ENCODE measurements at places on chromosomes 4 and X.

GRCh38 chrX:65600106-65600505, 65.5 kb upstream of the LAS1L start:
- DNase-seq = no peak

- DNase-seq = no peak
These were observed 52.4 kb upstream of the GUCY1A1 start for GRCh38 chr4:155614111-155614762.

DNA sequence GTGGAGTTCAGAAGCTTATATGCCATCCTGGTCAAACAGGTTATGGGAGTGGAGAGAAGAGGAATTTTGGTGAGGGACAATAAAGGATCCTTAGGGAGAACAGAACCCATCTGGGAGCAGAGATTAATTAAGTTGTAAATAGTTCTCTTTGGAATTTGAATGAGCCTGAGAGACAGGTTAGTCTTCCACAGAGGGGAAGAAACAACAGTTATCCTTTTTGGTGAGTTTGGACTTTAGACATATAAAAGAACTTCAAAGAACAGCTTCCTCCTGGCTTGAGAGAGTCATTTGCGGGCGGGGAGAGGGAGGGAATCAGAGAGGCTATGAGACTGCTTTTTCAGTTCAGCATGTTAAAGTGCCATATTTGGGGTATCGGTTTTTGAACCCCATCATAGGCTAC, 793.3 kb upstream of the MAGEB2 start:
- no peak for DNase-seq

DNA sequence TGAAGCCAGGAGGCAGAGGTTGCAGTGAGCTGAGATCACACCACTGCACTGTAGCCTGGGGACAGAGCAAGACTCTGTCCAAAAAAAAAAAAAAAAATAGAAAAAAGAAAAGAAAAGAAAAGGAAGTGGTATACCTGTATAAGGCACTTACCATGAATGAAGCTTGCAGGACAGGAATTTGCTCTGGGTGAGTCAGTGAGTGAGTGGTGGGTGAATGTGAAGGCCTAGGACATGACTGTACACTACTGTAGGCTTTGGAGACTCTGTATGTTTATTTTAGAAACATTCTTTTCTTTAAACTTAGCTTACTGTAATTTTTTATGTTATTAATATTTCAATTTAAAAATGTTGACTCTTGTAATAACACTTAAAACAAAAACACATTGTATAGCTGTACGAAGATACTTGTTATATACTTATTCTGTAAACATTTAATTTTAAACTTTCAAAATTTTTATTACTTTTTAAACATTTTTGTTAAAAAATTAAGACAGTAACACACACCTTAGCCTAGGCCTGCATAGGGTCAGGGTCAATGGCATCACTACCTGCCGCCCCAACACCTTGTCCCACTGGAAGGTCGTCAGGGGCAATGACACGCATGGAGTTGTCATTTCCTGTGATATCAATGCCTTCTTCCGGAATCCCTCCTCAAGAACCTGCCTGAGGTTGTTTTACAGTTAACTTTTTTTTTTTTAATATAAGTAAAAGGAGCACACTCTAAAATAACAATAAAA, 78.7 kb downstream of the CLNK start:
- no peak for DNase-seq

DNA sequence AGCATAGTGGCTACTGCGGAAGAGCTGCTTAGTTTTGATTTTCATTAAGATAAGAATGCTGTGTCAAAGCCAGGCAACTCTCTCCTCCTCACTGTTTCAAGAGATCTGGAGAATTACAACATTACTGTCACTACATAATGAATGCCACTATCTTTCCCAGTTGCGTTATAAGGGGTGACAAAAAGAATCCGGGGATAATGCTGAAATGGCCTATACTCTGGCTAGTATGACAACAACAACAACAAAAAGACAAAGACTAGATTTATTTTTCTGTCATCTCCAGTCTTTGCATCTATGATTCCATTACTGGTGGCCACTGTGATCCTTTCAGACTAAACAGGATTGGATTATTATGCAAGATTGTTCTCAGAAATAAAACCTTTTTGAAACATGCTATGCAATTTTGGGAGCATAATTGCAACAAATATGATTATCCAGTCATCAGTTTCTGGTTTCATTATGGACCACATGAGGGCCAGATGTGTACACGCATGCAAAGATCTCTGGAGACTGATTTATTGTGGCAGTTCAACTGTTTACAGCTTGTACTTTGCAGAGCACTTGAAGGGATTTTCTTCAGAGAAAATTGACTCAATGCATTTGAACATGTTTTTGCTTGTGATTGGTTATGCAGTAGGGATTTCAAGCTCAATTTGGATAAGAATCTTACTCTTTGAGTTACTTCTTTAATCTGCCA, 31.1 kb upstream of the SPANXB1 start:
- DNase-seq = no peak

DNA sequence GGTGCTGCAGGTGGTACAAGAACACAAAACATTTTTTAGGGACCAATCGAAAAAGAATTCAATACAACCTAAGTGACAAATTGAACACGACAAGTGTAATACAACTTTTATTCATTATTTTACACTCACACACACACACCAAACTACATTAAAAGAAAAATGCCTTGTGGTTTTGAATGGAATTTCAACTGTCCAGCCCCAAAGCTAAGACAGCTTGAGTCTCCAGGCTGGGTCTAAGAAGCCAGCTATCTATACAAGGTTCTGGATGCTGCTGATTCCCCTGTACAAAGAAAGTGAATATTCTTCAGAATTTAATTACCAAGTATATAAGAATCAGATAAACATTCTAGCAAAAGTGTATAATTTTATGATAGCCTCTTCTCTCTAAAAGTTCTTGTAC, 118.2 kb downstream of the PPP3CA start:
- no peak for DNase-seq

GRCh38 chr4:2419814-2420213, 1.1 kb downstream of the CFAP99 start:
- DNase-seq = no peak

DNA sequence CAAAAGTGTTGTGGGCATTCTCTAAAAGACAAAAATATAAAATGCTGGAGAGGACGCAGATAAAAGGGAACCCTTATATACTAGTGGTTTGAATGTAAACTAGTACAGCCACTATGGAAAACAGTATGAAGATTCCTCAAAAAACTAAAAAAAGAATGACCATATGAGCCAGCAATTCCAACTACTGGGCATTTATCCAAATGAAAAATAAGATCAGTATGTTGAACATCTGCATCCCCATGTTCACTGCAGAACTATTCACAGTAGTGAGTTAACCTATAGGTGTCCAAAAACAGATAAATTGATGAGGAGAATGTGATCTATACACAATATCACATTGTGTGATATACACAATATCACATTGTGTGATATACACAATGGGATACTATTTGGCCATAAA, 1615.3 kb downstream of the PCDH18 start:
- DNase-seq = no peak

DNA sequence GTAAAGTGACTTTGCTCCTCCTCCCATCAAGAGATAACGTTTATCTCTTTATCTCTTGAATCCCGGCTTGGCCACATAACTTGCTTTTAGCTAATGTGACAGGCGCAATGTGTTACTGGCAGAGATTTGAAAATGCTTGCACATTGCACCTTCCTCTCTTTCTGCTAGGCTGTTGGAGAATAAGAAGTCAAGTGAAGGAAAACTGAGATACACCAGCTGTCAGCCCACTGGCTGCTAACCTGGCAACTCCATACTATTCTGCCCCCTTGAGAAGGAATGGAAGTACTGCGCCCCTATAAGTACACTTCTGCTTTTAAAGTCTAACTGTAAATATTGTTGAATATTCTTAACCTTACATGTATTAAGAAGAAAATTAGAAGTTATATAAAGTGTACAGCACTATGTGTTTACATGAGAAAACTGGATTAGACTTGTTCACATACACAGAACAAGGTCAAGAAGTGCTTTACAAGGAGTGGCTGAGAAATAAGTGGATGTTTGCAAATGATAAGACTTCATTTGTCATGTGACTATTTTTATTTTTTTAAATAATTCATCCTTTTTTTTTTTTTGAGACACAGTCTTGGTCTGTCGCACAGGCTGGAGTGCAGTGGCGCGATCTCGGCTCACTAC, 424.5 kb upstream of the CTSO start:
- DNase-seq = no peak

GRCh38 chr4:95591278-95591677, 42.5 kb upstream of the UNC5C start:
- no peak for DNase-seq

GRCh38 chr4:94536649-94537469, 85.1 kb downstream of the PDLIM5 start:
- DNase-seq = no peak

GRCh38 chrX:114599305-114599704, 15.4 kb downstream of the HTR2C start:
- no peak for DNase-seq

GRCh38 chr4:36330796-36331195, 49.4 kb downstream of the DTHD1 start:
- no peak for DNase-seq

- no peak for DNase-seq
These were observed 75.5 kb downstream of the NSUN7 start for GRCh38 chr4:40825014-40825838.

- no peak for DNase-seq
These were observed 254.4 kb downstream of the NPFFR2 start for GRCh38 chr4:72286185-72286584.

DNA sequence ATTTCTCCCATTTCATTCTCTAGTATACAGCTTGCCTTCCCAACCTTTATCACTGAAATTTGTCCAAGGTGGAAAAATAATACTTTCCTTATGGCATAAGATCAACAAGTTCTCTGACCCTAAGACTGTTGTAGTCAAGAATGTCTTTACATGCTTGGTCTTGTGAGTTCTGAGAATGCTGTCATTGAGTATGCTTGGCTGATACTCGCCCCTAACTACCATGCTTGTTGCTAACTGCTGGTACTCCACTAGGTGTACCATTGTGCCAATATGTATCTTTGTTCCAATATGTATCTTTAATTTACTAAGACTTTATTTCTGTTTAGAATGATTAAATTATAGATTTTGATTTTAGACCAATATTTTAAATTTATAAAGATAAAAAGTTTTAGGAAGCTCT, 796.4 kb downstream of the PCDH7 start:
- DNase-seq = no peak

- DNase-seq = no peak
These were observed 23.4 kb upstream of the FGFR3 start for GRCh38 chr4:1769692-1770091.

GRCh38 chrX:22136711-22137110, 104.6 kb downstream of the PHEX start:
- DNase-seq = no peak

- DNase-seq = no peak
These were observed 405.6 kb downstream of the FAM47A start for GRCh38 chrX:33726281-33727160.

DNA sequence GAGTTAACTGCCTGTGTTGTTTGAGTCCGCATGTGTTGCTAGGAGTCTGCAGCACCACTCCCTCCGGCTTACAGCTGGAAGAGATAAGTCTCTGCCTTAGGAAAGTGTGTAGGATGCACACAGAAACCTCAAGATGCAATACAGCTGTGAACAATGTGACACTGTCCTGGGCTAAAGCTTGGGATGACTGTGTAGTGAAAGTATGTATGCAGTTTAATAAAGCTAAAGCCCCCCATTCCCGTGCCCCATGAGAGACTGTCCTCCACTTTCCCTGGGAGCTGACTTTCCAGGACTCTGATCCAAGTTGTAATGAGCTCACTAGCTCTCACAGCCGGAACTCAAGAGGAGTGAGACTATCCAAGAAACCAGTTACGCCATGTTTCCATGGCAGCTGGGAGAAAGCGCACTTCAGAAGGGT, 156.6 kb upstream of the FTHL17 start:
- no peak for DNase-seq

GRCh38 chr4:156575430-156576073, 396.0 kb downstream of the PDGFC start:
- no peak for DNase-seq

DNA sequence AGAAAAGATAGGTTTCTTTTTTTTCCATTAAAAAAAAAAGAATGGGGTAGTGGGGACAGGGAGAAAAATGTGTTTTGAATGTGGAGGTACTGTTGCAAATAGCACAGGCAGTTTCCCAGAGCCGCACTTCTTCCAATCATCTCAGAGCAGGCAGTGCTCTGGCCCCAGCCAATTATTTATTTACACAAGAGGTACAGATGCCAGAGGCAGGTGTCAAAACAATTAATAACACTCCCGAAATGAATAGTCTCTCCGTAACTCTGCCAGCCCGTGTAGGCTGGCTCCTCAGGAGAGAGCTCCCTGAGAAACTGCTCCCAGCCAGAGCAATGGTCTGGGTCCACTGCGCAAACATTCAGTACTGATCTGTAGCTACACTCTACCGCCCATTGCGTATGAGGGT, 130.8 kb upstream of the IL1RAPL2 start:
- DNase-seq = no peak

DNA sequence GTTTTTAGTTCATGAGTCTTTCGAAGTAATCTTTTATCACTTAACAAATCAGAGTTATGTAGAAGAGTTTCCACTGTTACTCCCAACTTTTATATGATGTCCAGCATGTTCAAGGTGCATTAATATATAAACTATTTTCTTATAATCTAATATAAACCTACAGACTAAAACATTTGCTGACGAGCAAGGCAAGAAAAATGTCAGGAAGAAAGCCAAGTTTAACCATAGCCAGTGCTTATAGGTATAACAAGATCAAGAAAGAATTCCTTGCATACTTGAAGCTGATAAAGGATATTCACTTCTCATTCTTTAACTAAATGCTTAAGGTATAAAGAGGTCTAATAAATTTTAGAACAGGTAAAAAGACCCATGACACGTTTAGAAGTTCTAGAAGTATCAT, 167.7 kb downstream of the NPNT start:
- DNase-seq = no peak

DNA sequence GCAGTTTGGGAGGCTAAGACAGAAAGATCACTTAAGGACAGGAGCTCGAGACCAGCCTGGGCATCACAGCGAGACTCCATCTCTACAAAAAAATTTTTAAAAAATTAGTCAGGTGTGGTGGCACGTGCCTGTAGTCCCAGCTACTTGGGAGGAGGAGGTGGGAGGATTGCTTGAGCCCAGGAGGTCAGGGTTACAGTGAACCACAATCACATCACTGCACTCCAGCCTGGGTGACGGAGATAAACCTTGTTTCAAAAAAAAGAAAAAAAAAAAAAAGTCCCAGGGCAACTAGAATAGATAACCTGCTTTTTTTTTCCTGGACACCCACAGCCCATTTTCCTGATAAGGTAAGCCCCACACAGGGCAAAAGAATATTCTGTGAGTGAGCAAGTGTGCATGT, 96.3 kb downstream of the C4orf51 start:
- DNase-seq = no peak

GRCh38 chr4:61397174-61397573, 197.0 kb downstream of the ADGRL3 start:
- no peak for DNase-seq

GRCh38 chrX:538311-538710, 92.3 kb upstream of the SHOX start:
- no peak for DNase-seq

- DNase-seq = no peak
These were observed 19.4 kb upstream of the YTHDC1 start for GRCh38 chr4:68369142-68369805.

Data from stimulated activated CD8-positive, alpha-beta memory T cell treated with anti-CD3 and anti-CD28 coated beads, Interleukin-4, amount 100 ng/mL, for 1 hour (primary cell).